ENCODE measurements at places on chromosomes 1 and 21. TPM values are rescaled to one million over a fixed set of nuclear protein-coding genes. Genes with fewer than 3 reads are reported as not detected.

- DNase-seq, result no peak
Observed at GRCh38 chr1:116808200-116808847, 54.1 kb downstream of the CD2 start.

DNA sequence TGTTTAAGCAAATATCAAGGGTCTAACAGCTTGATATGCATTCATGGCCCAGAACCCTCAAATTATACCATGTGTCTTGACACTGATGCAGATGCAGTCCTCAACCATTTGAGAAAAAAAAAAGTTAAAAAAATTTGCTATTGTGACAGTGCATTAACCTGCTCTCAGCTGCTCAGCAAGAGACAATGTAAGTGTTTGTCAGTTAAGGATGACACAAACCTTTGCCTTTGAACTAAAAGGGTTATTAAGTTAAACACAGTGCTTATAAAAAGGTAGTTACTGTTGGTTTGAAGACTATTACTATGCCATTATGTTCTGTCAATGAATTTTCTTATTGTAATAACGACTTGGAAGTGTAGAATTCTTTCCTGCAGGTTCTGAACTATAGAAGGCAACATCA lies 655.6 kb upstream of the NEGR1 start:
- no peak for DNase-seq

KIAA1614 gene
- total RNA-seq, result 5.8 TPM

BCAR3 gene
- 14.5 TPM for total RNA-seq

RGS5 gene
- 197 TPM for total RNA-seq

BCL2L15 gene
- total RNA-seq, result 0.90 TPM

MAP10 gene
- 5.4 TPM for total RNA-seq

SERINC2 gene
- total RNA-seq, result 8.9 TPM

NBPF10 gene
- 4.7 TPM for total RNA-seq
